ENCODE measurements at places on chromosomes 13 and 19.

DNA sequence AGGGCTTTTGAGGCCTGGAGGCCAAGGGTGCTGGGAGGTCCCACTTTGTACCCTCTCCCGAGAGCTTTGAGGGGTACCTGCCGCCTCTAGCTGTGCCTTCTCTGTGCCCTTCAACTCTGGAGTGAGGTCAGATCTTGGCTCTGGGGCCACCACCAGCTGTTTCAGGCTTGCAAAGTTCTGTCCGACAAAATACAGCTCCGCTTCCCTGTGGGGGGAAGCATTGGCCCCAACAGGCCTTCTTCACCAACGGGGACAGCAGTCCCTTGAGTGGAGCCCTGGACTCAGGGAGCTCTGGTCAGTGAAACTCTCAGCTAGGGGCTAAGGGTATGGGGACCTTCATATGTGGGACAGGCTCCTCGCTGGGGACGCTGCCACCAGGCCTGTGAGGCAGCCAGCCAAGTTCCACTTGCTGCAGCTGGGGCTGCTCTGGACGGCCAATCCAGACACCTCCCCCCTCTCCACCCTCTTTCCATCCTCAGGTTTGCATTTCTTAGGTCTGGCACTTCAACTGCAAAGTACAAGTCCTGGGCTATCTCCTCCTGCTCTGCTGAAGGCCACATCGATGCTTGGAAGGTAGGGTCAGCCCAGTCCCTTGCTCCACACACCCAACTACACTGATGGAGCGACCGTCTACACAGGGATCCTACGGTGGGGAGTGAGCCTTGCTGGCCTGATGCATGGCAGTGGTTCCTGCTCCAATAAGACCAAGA lies 46.8 kb downstream of the C13orf46 start:
- no peak for DNase-seq

DNA sequence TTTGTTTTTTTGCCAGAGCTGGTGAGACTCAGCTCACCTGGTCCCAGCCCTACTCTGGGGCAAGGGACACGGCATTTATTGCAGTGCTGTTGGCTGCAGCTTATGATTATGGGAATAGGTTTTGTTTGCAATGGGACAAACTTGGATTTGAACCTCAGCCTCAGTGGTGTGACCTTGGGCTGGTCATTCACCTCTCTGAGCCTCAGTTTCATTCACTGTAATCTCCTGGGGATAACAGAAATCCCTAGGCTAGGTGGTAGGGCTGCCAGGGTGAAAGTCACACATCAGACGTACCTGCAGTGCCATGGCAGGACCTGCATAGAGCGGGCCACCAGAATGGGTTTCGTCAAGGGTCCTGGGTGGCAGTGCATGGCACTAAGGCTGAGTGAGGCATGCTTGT lies 73.7 kb upstream of the MEDAG start:
- no peak for DNase-seq

- DNase-seq, result no peak
These were observed 19.0 kb downstream of the FNDC3A start for GRCh38 chr13:48994706-48995105.

- DNase-seq, result no peak
These were observed 129.6 kb downstream of the KCTD15 start for GRCh38 chr19:33926306-33926705.

GRCh38 chr19:4730740-4731171 lies 7.1 kb upstream of the DPP9 start:
- no peak for DNase-seq

DNA sequence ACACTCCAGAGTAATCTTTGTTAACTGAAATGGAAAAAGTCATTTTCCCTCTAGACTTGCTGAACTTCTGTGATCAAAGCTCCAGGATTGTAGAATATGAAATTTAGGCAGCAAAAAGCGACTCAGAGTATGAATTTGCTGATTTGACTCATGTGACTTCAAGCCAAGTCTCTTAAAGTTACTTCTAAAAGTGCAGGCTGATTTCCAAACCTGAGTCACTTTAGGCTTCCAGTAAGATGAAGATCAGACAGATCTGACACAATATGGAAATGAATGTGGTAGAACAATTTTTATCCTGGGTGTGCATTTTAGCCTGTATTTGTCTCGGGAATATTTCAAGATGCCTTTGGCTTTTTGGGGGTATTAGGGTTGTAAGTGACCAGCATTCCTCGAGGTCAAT lies 151.0 kb upstream of the TMTC4 start:
- no peak for DNase-seq

- DNase-seq, result no peak
These were observed 38.3 kb downstream of the DNAJC15 start for GRCh38 chr13:43061496-43062280.

DNA sequence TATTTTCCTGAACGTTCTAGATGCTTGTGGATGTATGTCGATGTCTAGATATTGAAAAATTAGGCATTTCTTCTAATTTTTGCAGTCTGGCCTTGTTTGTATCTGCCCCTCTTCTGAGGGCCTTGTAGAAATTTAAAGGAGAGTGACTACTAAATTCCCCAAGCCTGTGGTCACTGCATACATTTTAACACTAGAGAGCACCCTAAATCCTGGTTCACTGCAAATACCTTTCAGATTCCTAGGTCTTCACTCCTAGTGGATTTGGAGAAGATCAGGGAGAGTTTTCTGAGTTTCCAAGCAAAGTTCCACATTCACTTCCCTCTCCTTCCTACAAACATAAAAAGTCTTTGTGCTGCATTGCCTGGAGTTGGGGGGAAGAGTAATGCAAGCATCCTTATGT lies 1272.5 kb downstream of the OLFM4 start:
- DNase-seq, result no peak

- no peak for DNase-seq
These were observed 1.2 kb upstream of the GRAMD1A start for GRCh38 chr19:34998777-34999497.

DNA sequence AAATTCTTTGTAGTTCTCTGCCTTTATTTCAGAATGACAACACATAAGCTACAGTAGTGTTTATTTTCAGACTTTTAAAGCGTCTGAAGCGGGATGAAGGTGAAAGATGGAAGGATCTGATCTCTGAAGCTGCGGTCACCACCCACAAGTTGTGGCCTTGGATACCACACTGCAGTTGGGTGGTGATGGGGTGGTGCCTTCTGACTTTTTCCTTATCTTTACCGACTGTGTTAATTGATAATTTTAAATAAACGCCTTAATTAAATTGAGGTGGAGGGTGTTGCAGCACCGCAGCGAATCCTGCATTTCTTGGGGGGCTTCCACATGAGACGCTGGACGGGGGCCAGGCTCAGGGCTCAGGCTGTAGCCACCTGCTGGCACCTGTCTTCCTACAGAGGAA lies 1.3 kb downstream of the TFDP1 start:
- no peak for DNase-seq

- DNase-seq, result no peak
These were observed 710.9 kb upstream of the SPRY2 start for GRCh38 chr13:81051873-81052272.

- DNase-seq, result no peak
These were observed 37.2 kb upstream of the LRCH1 start for GRCh38 chr13:46515803-46516202.

DNA sequence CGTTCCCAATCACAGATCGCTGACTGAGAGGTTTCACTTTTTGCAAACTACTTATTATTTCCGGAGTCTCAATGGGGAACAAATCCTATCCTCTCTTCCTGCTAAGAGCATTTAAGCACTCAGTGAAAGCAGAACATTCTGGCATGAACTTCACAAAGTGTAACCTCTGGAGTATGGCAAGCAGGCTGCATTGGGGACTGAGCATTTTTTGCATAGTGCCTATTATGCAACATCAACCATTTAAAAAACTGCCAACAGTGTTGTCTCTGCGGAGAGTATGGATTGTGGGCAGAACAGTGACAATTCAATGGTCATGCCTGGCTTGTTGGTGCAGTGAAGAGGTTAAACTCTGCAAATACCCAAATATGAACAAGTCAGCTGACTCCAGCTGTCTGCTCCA lies 484.6 kb downstream of the OLFM4 start:
- no peak for DNase-seq

DNA sequence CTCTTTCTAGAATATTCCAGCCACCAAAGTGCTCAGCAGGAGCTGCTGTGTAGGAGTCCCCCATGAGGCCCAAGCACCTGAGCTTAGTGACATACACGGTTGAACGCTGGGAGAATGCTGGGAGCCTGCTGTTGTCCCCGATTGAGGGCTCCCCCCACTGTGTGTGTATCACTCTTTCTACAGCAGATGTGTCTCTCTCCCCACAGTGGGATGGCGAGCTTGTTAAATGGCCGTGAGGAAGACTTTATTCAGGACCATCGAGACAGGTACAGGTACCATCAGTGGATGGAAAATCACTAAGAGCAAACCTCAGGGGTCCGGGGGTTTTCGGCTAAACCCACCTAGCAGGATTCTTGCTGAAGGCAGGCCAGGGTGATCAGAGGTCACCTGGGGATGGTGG lies 22.7 kb downstream of the EPN1 start:
- DNase-seq, result no peak

- no peak for DNase-seq
These were observed 87.0 kb upstream of the TM9SF2 start for GRCh38 chr13:99414048-99414995.

DNA sequence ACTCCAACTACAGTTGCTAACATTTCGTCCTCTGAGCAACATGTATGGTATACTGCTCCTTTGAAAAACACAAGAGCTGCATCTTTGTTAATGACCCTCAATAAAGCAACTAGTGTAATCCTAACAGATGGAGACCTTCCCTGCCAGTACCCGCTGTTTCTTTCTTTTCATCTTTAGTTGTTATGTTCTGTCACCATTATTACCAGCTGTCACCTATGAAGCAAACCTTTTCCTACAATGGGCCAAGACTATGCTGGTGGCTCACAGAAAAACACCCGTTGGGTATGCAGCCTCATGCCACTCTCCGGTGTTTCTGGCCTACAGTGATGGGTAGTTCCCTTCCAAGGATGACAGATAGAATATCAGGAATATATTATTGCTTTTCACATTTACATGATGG lies 29.7 kb upstream of the CYSLTR2 start:
- DNase-seq, result no peak

DNA sequence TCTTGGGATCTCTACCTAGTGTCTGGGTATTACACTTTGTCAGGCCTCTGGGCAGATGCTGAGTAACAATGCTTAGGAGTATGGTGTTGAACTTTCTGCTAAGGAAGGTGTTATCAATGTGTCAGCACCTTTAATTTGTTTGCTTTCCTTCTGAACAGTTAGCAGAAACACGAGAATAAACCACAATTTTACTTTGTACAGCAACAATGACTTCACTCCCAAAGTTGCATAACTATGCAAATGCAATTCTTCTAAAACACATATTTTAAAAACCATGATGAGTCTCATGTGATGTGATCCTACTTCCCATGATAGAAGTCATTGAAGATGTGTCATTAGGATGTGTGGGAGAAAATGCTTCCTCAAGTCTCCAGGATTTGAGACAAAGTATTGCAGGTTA lies 155.0 kb downstream of the POSTN start:
- no peak for DNase-seq

DNA sequence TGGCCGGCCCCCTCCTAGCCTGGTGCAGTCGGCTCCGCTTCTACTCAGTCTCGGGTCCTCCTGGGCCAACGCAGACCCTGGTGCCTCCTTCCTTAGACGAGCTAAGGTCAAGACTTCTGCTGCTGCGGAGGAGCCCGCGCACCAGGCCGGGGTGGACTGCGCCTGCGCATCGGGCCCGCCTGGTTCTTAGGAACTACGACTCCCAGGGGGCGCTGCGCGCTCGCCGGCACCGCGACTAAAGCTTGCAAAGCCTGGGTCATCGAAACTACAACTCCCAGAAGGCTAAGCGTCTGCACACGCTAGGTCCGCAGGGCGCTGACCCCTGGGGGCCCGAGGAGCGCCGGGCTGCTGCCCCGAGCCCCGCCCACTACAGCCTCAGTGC lies at the start of gene ZNF835:
Gene ZNF835, minus strand, starts transcription at position 145 of the 382 bp plus-strand sequence. CDS start 6,559 bp downstream, outside the sequence.
- peak; percentile 28 for DNase-seq

- no peak for DNase-seq
These were observed 1255.4 kb upstream of the SPRY2 start for GRCh38 chr13:81596224-81596753.

DNA sequence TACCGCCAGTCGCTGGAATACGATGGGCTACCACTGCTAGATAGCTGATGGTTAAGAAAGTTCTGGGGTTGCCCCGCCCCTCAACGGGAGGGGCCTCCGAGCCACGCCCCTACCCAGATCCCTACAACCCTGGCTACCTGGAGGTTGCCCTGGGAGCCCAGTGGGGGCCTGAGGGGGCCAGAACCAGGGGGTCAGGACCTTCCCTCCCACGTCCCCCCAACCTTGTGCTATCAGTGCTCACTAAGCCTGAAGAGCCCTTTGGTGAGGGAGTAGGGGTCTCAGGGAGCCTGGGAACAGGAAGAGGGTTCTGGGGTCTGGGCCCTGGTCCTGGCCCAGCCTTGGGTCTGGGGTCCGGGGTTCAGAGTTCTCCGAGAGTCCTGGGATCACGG lies 8.9 kb downstream of the OCEL1 start:
- DNase-seq, result no peak

DNA sequence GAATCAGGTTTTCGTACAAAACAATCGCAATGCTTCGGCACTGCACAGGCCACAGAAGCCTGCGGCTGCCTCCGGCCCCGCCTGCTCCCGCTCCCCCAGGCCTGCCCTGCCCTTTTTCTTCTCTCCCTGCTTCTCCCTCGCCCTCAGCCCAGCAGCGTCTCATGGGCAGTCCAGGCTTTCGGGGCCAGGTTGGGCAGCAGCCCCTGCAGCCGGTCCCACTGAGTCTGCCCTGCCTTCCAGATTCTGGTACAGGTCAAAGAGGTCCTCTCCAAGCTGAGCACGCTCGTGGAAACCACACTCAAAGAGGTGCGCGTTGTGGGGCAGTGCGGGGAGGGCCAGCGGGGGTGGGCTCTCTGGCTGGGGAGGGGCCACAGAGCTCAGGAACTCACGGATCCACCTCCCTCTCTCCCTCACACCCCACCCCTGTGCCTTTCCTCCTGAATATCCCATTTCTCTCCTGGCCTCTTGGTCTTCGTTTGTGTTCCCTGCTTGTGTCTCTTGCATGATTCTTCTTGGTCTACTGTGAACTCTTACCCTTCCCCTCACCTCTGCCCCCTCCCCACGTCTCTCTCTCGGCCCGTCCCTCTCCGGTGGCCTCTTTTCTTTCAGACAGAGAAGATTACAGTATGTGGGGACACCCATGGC lies 30.1 kb downstream of the CCDC8 start:
- DNase-seq, result no peak

- DNase-seq, result no peak
These were observed 1044.8 kb upstream of the SLC10A2 start for GRCh38 chr13:104111031-104111430.

DNA sequence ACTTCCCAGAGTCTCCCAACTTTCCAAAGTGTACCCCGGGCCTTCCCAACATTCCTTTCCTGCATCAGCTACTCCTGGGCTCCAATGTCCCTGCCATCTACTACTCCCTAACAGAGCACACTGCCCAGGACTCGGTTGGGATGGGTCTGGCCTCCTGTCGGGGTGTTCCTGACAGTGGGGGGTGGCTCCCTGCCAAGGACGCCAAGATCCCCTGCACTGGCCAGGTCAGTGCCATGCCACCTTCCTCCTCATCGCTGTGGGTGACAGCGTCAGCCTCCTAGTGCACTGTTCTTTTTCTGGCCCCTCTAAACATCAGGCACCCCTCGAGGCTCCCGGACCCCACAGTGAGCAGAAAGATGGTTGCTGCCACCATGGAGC lies 13.8 kb downstream of the EPS15L1 start:
- DNase-seq, result no peak

- DNase-seq, result no peak
These were observed 1466.3 kb downstream of the PCDH9 start for GRCh38 chr13:65763811-65764210.

Data from esophagus squamous epithelium (tissue), 5 donors.